ENCODE measurements at places on chromosomes 3 and 15. TPM values are rescaled to one million over a fixed set of nuclear protein-coding genes. Genes with fewer than 3 reads are reported as not detected.

The OCA2 gene
- 0.12 TPM for total RNA-seq

The CLDN11 gene
- 290 TPM for total RNA-seq

The VGLL4 gene
- 87.5 TPM for total RNA-seq

The GMNC gene
- 0.12 TPM for total RNA-seq

The FAH gene
- total RNA-seq, result 19.8 TPM

The MAN2A2 gene
- 23.0 TPM for total RNA-seq

The ST3GAL6 gene
- total RNA-seq, result 1.3 TPM

The THBS1 gene
- 20,362 TPM for total RNA-seq

The CHRD gene
- total RNA-seq, result 0.36 TPM

The PFN2 gene
- 138 TPM for total RNA-seq

The VGLL3 gene
- 584 TPM for total RNA-seq

The C3orf20 gene
- not detected for total RNA-seq

The PRR20G gene
- total RNA-seq, result not detected

The NANOGP8 gene
- total RNA-seq, result not detected

The SI gene
- not detected for total RNA-seq

The LRRC15 gene
- 14.3 TPM for total RNA-seq

The MNS1 gene
- 0.73 TPM for total RNA-seq

Measured in hair follicle dermal papilla cell (primary cell).